ENCODE measurements at places on chromosomes 5 and 9.

DNA sequence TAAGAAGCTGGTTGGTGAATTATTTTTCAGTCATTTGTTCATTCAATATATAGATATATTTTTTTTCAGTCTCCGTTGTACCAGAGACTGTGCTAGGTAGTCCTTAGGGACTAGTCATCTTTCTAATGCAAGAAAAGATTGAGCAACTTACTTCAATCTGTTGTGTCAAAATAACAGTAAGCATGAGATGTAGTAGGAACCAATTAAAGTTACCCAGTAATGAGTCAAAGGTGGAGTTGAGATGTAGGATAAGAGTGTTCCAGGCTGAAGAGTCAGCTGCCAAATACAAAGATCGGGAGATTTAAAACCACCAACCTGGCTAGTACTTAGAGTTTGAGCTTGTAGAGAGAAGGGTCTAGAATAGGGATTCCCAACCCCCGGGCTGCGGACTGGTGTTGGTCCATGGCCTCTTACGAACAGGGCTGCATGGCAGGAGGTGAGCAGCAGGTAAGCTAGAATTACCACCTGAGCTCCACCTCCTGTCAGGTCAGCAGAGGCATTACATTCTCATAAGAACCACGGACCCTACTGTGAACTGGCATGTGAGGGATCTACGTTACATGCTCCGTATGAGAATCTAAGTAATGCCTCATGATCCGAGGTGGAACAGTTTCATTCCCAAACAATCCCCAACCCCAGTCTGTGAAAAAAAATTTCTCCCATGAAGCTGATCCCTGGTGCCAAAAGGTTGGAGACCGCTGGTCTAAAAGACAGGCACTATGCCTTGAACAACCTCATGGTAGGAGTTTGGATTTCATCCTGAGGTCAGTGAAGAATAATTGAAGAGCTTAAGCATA lies 1241.5 kb upstream of the WWC1 start:
- no peak for ATAC-seq

DNA sequence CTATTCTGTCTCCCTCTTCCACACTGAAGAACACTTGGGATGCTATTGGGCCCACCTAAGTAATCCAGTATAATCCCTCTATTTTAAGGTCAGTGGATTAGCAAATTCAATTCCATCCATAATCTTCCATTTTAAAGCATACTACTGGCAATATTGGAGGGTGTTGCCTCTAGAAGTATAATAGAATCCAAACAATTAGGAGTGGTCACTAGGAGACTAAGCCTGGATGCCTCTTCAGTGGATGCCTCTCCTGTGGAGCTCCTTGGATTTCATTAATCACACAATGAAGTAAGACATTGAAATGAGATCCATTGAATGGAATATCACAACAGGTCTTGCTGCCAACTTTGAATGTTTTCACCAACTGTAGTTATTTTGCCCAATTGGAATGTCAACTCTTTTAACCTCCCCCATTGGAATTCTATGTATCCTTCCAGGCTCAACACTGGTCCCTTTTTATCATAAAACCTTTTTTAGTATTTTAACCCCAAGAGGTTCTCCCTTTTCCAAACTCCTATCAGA lies 311.6 kb downstream of the PLK2 start:
- ATAC-seq, result no peak

GRCh38 chr5:164617290-164617689 lies 1111.9 kb downstream of the MAT2B start:
- no peak for ATAC-seq

- no peak for ATAC-seq
Measured at GRCh38 chr5:11268891-11269290, 507.9 kb upstream of the DAP start.

DNA sequence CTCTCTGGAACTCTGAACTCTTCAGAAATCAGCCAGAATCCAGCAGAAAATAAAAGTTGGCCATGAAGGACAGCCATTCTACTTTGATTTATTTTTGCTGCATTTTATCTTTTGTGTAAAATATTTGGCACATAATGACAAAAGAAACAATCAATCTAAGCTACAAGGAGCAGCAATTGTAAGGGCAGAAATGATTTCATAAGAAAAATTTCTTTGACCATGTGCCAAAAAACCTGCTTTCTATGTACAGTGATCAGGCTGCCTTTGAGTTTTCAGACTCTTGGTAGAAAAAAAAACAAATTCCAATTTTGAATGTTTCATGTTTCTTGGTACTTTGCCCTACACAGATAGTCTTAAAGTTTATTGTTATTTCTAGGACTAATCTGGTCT lies 69.8 kb upstream of the SLC1A3 start:
- ATAC-seq, result no peak

DNA sequence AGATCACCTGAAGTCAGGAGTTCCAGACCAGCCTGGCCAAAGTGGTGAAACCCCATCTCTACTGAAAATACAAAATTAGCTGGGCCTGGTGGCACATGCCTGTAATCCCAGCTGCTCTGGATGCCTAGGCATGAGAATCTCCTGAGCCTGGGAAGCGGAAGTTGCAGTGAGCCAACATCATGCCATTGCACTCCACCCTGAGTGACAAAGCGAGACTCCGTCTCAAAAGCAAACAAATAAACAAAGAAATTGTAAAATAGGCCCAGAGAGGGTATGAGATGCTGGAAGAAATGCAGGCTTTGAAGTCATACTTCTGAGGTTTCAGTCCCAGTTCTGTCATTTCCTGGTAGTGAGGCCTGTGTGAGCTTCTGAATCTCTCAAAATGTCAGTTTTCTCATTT lies 5.3 kb upstream of the ARHGEF37 start:
- no peak for ATAC-seq

DNA sequence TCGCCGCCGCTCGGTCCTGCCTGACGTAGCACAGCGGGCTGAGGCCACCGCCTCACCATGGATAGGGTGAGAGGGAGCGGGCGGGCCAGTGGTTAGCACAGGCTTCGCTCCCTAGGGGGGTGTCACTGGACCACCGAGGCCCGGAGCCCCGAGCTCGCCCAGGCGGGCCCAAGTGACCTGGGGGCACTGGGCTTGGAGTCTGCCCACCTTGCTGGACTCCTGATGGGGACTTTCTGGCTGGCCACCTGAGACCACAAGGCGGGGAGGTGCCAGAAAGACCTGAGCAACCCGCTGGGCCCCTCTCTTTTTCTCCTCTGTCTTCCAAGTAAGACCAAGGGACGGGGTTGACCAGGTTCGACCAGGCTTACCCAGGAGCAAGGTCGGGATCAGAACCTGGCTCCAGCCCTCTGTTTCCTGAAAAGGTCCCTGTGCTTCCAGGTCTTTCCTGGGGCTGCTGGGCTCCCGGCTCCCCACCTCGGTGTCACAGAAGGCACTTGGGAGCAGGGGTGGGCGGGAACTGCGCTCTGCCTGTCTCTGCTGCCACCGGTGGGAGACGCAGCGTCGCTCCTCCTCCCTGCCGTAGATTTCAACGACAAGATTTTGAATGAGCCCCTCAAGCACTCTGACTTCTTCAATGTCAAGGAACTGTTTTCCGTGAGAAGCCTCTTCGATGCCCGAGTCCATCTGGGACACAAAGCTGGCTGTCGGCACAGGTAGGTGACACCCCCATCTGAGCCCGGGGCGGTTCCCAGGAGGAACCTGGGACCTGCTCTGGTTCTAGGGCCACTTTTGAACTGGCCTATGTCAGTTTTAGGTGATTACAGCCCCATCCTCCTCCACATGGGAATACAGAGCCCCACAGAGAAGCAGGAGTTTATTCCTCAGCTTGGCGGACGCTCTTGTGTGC lies 1.0 kb downstream of the MRPS2 start:
- ATAC-seq, result no peak

DNA sequence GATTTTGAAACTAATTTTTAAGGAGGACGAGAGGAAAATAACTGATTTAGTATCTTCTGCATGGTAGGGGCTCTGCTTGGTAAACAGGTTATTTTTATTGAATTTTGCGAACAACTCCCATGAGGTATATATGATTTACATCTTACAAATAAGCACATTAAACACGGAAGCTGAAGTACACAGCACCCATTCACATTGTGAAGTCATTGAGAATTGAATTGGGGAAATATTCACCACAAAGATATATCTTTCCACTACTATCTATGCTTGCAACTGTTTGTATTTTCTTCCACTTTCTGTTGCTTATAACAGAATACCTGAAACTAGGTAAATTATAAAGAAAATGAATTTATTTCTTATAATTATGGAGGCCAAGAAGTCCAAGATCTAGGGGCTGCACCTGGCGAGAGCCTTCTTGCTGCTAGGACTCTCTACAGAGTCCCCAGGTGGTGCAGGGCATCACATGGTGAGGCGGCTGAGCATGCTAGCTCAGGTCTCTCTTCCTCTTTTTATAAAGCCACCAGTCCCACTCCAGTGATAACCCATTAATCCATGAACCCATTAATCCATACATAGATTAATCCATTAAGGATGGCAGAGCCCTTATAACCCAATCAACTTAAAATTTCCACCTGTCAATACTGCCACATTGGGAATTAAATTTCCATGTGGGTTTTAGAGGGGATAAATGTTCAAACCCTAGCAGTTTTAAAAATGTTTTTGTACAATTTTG lies 79.0 kb upstream of the ZNF608 start:
- ATAC-seq, result peak; percentile 94

DNA sequence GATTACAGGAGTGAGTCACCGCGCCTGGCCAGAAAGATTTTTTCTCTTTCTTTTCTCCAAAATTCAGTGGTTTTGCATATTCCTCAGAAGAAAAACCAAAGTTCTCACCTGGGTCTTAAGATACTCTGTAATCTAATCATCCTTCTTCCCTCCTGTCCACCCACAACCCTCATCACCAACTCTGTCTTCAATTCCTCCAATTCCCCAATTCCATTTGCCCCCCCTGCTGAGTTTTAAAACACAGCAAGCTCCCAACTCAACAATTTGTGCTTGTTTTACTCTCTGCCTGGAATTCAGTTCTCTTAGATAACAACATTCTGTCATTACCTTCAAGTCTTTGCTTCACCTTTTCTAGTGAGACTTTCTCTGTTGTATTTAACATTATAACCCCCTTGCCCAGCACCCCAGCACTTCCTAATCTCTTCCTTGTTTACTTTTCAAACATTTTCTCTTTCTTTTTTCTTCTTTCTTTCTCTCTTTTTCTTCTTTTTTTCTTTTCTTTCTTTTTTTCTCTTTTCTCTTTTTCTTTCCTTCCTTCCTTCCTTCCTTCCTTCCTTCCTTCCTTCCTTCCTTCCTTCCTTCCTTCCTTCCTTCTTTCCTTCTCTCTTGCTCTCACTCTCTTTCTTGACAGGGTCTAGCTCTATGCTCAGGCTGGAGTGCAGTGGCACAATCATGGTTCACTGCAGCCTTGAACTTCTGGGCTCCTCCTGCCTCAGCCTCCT lies 7.8 kb downstream of the TEX48 start:
- no peak for ATAC-seq

- ATAC-seq, result no peak
Measured at GRCh38 chr5:73938938-73939320, 312.9 kb downstream of the ARHGEF28 start.

DNA sequence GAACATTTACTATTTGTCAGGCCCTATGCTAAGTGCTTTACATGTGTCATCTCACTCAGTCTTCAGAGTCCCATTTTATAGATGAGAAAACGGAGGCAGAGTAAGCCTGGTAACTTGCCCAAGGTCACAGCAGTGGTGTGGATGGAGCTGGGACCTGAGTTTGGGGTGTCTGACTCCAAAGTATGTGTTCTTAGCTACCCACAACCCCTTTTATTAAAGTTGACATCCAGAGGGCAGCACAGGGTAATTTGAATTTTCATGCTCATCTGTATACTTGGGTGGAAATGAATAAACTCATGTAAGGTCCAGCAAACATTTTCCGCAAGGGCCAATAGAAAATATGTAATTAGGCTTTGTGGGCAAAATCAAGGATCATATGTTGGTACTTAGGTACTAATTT lies 93.4 kb upstream of the SLC25A48 start:
- ATAC-seq, result no peak

DNA sequence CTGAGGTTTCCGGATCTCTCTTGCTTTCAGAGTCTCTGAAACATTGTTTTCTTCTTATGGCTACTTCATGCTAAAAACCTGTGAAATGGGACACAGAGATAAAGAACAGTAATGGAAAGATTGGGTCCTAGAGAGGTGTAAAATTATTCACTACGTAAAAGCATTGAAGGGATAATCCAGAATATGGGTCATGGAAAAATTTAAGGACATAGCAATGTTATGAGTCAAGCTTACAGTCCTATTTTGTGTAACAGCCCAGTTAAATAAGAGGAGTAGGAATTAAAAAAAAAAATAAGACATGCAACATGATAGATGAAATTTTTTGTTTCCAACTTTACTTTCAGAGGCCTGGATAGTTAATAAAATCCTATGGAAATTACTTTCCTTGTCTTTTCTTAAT lies 61.9 kb upstream of the ELL2 start:
- ATAC-seq, result no peak
